Stimulated activated CD4-positive, alpha-beta T cell treated with anti-CD3 and anti-CD28 coated beads, Interleukin-2, amount 100 ng/mL, for 4 hours (primary cell): ENCODE measurements at places on chromosomes 7 and 10.
A peak's percentile ranks its signal among the peaks of the same experiment; 100 is the strongest.

- DNase-seq: no peak
These were observed 72.0 kb upstream of the KCTD7 start for GRCh38 chr7:66556549-66557213.

DNA sequence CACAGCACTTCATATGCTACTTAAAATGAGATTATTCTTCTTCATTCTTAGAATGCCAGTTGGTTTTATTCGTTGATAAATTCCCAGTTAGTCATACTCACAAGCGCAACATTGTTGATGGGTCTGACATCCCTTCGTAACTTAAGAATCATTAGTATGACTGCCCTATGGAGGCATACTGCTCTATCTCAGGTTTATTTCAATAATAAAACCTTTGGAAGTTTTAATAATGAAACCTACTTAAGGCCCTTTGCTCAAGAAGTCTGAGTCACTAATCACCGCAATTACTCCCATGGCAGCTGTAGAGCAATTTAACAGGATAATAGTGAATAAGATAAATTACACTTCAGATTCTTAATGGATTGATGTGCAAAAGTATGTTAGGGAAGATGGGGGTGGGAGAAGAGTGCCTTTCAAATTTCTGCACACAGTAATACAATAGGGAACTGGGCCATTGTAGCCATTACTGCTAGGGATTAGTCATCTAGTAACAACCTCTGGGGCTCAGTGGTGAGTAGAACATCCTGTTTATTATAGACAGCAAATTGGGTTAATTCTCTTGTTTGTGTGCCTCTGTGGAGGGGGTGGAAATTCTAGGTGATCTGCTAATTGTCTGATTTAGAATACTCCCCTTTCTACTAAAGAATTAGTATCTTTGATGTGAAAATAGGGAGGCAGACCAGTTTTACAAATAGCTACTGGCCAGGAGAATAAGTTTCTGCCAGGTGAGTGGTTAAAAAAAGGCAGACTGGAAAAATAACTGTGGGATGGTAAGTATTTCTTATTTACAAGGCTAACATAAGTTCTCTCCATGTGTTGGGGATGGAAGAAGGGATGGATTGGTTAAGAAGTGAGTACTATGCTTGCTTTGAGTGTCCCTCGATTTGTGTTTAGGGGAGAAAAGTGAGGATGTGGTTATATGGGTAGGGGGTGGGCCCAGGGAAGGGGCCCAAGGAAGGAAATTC lies 74.5 kb upstream of the VKORC1L1 start:
- DNase-seq: no peak

GRCh38 chr10:132129431-132129830 lies 57.3 kb upstream of the DPYSL4 start:
- DNase-seq: no peak

GRCh38 chr7:136870866-136871487 lies 2.5 kb downstream of the CHRM2 start:
- DNase-seq: no peak

DNA sequence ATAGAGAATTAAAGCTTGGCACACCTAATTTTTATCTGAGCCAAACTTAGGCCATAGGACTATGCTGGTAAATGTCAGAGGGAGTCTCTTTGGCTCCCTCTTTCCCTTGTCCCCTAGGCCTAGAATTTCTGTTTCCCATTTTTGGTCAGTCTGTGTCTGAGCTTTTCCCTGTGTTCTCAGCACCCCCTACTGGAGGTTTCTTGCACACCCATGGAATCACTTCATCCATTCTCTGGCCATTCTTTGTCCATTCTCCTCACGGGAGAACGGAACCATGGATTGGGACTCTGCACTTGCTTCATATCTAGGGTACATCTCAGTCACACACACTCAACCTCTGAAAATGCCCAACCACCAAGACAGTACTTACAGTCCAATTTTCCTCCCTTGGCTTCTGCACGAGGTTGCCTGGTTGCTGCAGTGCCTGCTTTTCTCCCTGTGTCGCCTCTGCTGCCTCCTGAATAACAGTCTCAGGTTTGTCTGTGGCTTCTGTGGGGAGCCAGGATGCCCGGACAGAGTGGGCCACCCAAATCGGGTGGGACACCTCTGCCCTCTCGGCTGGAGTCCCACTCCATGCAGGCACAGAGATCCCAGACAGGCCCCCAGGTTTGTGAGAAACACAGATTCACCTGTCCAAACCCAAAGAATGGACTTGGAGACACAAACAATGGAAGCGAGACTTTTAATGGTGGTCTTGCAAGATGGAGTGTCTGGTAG lies 35.1 kb upstream of the DNAH11 start:
- DNase-seq: peak; percentile 9

GRCh38 chr7:142535123-142535779 lies 214.0 kb upstream of the PRSS1 start:
- peak; percentile 55 for DNase-seq

DNA sequence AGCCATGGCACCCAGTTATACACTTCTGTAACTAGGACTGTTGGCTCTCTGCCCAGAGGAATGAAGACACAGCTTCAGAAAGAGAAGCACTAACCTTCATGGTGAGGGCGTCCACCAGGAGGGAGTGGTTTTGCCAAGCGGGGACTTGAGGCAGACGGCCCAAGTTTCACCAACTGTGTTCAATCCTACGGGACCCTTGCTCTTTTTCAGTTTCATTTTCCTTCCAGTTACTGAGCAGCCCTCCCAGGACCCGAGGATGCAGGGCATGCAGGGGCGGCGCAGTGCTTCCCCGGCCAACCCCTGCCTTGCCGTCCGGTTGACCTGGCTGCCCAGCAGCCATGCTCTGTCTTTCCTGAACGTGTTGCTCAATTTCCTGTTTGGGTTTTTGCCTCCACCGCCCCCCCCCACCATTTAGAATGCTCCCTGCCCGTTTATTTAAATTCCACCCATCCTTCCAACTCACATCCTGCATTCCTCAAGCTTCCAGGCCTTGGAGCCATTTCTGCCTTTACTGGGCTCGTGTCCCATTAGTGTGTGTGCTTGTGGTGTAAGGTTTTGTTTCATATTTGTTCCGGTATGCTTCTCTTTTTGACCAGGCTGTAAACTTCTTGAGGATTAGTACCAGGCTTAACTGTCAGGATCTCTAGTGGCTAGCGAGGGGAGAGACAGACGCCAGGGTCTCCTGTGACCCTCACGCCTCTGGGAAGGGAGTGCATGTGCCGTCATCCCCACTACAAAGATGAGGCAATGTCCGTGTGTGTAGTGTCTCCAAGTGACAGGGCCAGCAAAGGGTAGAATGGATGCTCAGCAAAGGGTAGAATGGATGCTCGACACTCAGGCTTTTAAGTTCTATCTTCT lies 31.6 kb downstream of the IL15RA start:
- no peak for DNase-seq

- DNase-seq: no peak
These were observed 100.2 kb downstream of the ACTR3B start for GRCh38 chr7:152859781-152860191.

DNA sequence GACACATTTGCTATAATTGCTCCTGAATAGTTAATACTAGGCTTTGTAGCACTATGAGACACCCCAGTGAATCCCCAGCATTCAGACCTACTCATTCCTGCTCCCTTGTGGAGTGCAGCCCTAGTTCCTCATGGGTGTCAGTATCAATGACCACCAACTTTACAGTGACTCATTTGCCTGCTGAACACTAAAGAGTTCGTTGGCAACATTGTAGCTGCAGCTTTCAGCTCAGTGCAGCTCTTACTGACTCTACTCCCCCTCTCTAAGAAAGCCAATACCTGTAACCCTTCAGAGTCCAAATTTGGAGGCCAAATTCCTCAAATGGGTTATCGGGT lies 127.1 kb upstream of the MTPN start:
- no peak for DNase-seq

GRCh38 chr10:80203835-80204676 lies 1.3 kb downstream of the ANXA11 start:
- no peak for DNase-seq

DNA sequence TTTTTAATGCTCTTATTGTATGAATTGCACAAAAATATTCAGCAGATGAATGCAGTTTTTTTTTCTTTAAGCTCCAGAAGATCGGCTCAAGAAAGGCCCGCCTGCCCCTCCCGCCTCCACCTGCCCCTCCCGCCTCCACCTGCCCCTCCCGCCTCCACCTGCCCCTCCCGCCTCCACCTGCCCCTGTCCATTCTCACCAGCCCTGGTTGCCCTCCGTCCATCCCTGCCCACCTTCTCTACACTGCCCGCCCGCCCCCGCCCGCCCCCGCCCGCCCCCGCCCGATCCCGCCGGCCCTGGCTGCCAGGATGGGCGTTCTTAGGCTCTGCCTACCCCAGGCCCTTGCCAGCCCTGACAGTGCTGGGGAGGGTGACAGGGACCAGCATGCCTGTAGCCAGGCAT lies 67.4 kb downstream of the GLRX3 start:
- DNase-seq: no peak

- DNase-seq: no peak
These were observed 6.2 kb upstream of the CFAP58 start for GRCh38 chr10:104347295-104348045.

DNA sequence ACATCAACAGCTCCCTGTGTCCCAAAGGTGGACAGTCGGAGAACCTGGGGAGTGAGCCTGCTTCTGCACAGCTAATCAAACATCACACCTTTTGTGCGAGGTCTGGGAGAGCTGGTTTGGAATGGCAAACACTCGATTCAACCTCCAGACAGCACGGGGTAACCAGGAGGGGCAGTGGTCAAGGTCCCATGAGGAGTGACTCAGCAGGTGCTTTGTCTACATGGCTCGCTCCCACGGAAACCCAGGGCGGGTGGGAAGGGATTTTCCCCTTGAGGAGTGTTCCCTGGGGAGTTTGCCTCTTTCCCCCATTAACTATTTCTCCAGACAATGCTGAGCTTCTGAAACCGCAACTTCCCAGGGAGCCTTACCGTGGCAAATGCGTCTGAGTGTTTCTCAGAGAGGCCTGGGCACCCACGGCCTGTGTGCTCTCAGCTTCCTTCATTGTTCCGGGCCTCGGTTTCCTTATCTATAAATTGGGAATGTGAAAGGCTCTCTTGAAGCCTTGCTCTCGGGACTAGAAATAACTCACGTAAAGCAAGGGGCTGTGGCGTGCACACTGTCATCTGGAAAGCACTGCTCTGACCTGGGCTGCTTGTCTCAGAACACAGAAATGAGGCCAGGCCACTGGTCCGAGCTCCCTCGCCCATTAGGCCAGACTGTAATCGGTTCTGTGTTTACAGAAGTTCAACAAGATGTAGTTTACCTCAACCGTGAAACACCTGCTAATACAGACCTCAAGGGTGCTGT lies 14.0 kb upstream of the GTPBP4 start:
- no peak for DNase-seq

GRCh38 chr10:73182568-73182967 lies 14.6 kb downstream of the FAM149B1 start:
- no peak for DNase-seq

GRCh38 chr7:143256325-143256724 lies 6.9 kb upstream of the GSTK1 start:
- no peak for DNase-seq

DNA sequence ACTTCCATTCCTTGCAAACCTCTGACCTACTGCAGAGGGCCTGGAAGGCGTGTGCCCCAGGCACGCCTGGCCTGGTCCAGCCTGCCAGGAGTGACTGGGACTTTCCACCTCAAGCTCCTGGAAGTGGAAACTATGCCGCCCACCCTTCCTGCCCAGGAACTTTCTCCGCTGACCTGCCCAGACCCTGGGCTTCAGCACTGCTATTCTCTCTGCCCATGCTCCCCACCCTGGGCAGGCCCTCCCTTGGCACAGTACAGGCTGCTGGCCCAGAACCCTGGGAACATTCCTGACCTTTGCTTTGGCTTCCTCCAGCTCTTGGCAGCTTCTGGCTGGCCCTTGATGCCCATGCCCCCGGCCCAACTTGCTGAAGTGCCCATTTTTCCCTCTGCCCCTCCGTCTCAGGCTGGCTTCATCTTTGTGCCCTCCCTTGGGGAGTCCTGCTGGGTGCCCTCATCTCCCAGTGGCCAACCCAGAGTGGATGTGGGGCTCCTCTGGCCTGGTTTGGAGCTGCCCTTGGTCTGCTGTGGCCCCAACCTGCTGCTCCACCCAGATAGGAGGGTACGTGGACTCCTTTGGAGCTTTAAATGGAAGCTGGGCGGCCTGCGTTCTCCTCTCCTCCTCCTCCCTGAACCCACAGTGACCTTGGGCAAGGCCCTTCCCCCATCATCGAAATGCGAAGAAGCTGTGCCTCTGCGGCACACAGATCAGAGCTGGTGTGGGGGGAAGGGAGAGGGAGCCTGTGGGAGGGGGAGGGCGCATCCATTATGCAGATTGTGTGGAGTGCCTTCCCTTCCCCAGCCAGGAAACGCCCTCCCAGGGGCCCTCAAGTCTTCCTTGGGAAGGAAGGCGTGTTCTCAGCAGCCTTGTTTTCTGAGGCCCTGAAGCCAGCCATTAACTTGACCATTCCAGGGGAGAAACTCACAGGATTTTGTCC lies 3.4 kb downstream of the MMRN2 start:
- no peak for DNase-seq

DNA sequence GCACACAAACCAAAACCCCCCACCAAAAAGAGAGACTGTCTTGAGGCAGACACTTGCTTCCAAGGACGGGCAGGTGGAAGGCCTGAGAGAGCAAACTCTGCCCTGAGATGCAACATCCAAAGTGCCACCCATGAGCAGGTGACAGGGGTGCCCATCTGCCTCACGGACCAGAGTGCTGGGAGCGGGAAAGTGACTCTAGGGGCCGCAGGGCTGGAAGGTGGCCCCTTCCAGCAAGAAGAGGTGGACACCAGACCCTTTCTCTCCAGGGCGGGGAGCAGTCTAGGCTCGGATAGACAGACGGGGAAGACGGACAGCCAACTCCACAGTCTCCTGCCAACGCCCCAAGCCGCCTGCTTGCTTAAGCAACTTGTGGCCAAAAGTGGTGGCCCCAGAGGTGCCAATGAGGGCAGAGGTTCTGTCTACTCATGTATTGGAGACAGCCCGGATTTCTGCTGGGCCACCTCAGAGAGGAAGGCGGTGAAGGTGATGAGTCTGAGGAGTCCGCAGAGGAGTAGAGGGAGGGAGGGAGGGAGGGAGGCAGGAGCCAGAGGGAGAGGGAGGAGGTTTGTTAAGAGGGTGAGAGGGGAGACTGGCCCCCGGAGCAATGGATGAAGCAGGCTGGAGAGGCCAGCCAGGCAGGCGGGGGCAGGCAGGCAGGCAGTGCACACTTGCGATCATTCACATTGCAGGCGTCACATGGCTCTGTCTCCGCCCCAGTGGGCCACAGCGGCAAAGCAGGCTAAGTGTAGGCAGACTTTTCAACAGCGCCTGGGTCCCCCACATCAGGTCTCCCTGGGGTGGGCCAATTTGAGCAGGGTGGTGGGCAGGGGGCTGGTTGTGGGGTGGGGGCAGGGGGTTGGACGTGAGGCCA lies 65.6 kb downstream of the SLC29A4 start:
- DNase-seq: no peak

- DNase-seq: no peak
These were observed 113.4 kb upstream of the SHH start for GRCh38 chr7:155925682-155926081.

- DNase-seq: no peak
These were observed 235.1 kb downstream of the ARHGAP12 start for GRCh38 chr10:31693491-31693890.

- no peak for DNase-seq
These were observed 439.6 kb downstream of the GRID1 start for GRCh38 chr10:85926986-85927385.
